ENCODE measurements at places on chromosomes 4 and X. TPM values are rescaled to one million over a fixed set of nuclear protein-coding genes. Genes with fewer than 3 reads are reported as not detected.

The RFC1 gene
- 108 TPM for total RNA-seq

The TBC1D1 gene
- 84.9 TPM for total RNA-seq

The SHROOM4 gene
- total RNA-seq: not detected

The YIPF6 gene
- total RNA-seq: 17.3 TPM

The PDGFRA gene
- not detected for total RNA-seq

The KCTD8 gene
- not detected for total RNA-seq

The CCSER1 gene
- total RNA-seq: 0.06 TPM

The KCNIP4 gene
- total RNA-seq: not detected

The TXK gene
- total RNA-seq: 7.3 TPM

The SLC7A11 gene
- 1.7 TPM for total RNA-seq

The PGAM4 gene
- 1.5 TPM for total RNA-seq

The ITM2A gene
- total RNA-seq: 102 TPM

The ASB11 gene
- not detected for total RNA-seq

The ATP10D gene
- total RNA-seq: 6.9 TPM

The ASMT gene
- total RNA-seq: 3.3 TPM

The TCEAL7 gene
- not detected for total RNA-seq

The CXCL3 gene
- not detected for total RNA-seq

The GRIA3 gene
- not detected for total RNA-seq

The CTAG1A gene
- not detected for total RNA-seq

The HSFX3 gene
- not detected for total RNA-seq

The GABRA4 gene
- total RNA-seq: not detected

The EXOC1 gene
- 19.9 TPM for total RNA-seq

The ARR3 gene
- total RNA-seq: not detected

The NIPAL1 gene
- 0.82 TPM for total RNA-seq

The SLITRK4 gene
- not detected for total RNA-seq

The DTHD1 gene
- 1.9 TPM for total RNA-seq

The MAGEA2B gene
- total RNA-seq: not detected

The CSAG2 gene
- total RNA-seq: not detected

The PABPC1L2A gene
- not detected for total RNA-seq

The UCP1 gene
- total RNA-seq: not detected

The ACSL1 gene
- total RNA-seq: 25.8 TPM

The SSX4B gene
- total RNA-seq: not detected

The GPR50 gene
- total RNA-seq: not detected

The UTP3 gene
- total RNA-seq: 43.2 TPM

The SHISA3 gene
- 0.08 TPM for total RNA-seq

The RASGEF1B gene
- 4.5 TPM for total RNA-seq

The CENPE gene
- 27.1 TPM for total RNA-seq

The HSD17B13 gene
- total RNA-seq: 0.15 TPM

The ENPEP gene
- not detected for total RNA-seq

The HS6ST2 gene
- 0.13 TPM for total RNA-seq

The FOXP3 gene
- 13.0 TPM for total RNA-seq

The AKAP14 gene
- total RNA-seq: not detected

The EDNRA gene
- total RNA-seq: not detected

The STPG2 gene
- total RNA-seq: not detected

The PCDH7 gene
- total RNA-seq: not detected

The TMEM35A gene
- not detected for total RNA-seq

The CTAG1B gene
- total RNA-seq: not detected

The MAP7D2 gene
- total RNA-seq: 0.36 TPM

The PLRG1 gene
- total RNA-seq: 138 TPM

The LNX1 gene
- total RNA-seq: not detected

The CHST7 gene
- 2.6 TPM for total RNA-seq

The F8A2 gene
- not detected for total RNA-seq
